Activated B cell treated with CpG ODN at 0.5 μM for 24 hours (primary cell): ENCODE measurements at places on chromosomes 5 and 9. TPM values are rescaled to one million over a fixed set of nuclear protein-coding genes. Genes with fewer than 3 reads are reported as not detected.

Gene ZFP37
- 1.7 and 2.6 TPM in 2 replicates for total RNA-seq

Gene GHR
- not detected in 2 replicates for total RNA-seq

Gene CENPP
- total RNA-seq: 5.7 and 5.9 TPM in 2 replicates

Gene BTNL9
- total RNA-seq: 24.3 and 27.6 TPM in 2 replicates

Gene CDH6
- not detected in 2 replicates for total RNA-seq

Gene PCDHGA4
- 0.34 and 0.75 TPM in 2 replicates for total RNA-seq

Gene ADAM19
- total RNA-seq: 115 and 136 TPM in 2 replicates

DNA sequence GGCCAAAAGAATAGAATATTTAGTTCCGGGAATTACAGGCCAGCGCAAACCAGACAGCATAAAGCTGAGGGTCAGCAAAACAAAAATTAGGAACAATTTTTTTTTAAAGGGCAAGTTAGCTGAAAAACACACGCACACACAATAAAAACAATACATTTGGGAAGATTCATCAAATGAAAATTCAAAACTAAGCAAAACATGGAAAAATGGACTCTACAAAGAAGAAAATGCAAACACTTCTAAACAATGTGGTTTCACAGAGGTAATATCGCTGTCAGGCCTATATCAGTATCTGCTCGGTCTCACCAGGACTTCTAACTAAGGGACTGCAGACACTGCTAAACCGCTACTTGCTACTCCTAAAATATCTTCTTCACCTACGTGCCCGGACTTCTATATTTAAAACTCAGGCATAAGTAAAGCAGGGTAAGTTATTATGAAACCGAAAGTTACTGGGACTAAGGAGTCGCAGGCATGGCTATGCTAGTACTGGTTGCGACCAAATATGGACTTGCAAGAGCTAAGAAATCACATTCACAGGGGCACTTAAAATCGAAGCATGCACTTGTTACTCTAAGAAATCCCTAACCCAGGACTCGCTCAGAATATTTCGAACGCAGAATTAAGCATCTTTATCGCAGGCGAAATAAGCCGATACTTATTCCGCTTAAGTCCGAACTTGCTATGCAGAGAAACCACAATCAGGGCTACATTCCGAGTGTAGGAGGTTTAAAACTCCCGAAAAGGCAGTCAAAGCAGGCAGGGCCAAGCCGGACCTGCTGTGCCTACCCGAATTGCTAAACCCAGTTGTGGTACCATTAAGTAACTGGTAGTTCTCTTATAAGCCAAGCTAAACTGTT, 2.3 kb downstream of the ANXA2R start:
- DNase-seq: no peak

GRCh38 chr5:862367-863243, 11.8 kb upstream of the ZDHHC11 start:
- no peak for DNase-seq

DNA sequence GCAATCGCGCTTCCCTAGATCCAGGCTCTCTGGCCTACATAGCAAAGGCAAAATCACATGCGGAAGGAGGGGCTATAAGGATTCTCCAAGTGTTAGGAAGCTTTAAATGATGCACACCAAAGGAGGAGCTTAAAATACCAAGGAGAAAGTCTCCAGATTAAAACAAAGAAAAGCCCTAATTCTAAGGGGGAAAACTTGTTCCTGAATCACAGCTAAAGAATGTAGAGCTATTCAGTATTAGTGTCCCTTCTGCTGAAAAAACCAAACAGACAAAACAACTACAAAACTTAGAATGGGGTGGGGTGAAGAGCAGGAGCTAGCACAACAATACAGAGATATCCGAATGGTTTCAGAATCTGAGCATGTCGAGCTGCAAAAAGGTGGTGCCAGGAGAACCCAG, 213.7 kb downstream of the DCP2 start:
- no peak for DNase-seq

GRCh38 chr5:57338868-57339340, 143.7 kb downstream of the ACTBL2 start:
- DNase-seq: no peak

DNA sequence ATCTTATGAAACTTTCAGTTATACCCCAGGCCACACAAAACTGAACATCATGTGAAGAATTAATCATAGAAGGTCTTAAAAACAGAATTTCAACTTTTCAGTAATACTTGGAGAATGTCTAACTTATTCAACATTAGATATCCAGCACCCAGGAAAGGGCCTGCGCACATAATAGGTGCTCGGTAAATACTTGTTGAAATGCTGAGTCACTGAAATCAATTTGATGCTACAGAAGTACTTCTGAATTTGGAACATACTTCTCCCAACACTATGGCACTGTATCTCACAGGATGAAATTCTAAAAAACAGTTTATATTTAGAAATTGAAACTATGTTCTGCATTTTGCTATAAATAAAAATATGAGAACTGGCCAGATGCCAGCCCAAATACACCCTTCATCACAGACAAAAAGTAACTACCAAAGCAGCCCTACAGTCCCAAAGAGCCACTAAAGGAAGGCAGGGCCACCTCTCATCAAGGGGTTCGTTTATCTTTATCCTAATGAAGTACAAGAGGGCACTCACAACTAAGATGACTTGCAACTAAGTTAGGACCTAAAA, 26.5 kb downstream of the MRPS27 start:
- no peak for DNase-seq

- DNase-seq: no peak
Measured at GRCh38 chr9:19173598-19174125, 46.4 kb upstream of the PLIN2 start.

- no peak for DNase-seq
Measured at GRCh38 chr9:128182893-128183588, 8.3 kb downstream of the CIZ1 start.

DNA sequence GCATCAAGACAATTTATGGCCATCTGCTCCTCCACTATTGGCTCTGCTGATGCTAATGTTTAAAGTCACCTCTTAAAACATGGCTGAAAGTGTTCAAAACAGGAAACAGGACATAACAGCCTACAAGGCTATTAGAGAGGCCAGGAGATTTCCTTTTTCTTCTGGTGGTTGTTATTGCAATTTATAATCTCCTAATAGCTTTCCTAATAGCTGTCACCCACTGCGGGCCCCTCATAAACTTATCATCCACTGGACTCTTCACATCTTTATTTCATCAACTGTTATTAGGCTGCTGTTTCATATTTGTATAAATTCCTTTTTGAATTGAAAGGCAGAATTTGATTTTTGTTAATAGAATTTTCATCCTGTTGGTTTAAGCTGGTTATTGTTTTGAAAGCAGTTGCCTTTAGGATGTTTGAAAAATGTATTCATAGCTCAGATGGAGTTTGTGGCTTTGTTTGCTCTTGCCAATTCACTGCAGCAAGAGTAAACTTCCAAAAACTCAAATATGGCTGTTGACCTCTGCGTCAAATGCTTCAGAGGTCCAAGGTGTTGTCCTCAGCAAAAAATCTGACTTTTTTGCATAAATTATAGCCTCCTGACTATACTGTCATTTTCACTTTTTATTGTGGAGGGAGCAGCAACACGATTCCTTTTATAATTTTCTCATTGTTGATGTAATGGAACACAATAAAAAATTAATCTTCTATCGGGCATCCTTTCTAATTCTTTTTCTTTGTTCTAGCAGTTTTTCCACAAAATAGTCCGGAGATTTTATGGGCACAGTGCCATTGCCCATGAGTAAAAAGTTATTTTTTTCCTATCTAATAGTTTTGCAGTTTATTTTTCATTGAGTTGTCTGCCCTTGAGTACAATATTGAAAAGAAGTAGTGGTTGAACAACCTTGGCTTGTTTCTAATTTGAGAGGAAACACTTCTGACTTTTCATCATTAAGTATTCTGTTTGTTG, 69.3 kb downstream of the MAT2B start:
- DNase-seq: no peak

DNA sequence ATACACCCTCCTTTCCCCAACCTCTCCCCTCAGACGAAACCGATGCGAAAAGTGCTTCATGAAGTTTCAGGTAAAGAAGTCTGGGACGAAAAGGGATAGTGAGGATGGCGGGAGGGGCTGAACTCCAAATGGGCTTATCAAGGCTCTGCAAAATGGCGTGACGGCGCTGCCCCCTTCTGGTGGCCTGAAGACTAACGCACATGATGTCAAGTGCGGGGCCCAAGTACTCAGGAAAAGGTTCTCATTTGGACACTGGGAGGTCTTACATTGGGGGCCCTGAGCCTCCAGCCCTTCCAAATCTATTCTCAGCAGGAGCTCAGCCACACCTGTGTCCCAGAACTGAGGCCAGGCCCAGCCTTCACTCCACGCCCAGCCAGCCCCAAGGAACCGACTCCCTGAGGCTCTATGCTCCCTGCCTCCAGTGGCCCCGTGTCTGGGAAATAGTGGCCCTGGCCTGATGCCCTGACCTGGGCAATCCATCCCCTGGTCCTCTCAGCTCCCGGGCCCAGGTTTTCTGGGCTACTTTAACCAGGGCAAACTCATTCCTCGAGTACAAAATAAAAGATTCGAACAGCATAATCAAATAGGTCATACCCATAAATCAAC, 119.9 kb downstream of the KCNIP1 start:
- DNase-seq: no peak

DNA sequence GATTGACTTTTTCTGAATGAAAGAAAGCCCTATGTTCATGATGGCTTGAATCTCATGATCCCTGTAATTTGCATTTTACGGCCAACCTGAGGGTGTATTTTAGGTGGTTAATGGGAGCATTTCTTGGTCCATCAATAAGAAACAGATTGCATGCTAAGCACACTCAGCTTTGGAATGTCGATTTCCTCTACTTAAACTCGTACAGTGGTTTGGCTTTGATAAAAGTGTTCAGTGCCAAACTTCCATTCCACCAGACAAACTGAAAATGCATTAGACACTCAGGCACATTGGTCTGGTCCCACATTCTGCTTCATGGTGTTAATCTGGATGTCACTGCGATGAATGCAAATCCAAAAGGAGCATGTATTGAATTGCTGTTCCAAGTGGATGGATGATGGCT, 77.0 kb downstream of the VCAN start:
- DNase-seq: no peak

DNA sequence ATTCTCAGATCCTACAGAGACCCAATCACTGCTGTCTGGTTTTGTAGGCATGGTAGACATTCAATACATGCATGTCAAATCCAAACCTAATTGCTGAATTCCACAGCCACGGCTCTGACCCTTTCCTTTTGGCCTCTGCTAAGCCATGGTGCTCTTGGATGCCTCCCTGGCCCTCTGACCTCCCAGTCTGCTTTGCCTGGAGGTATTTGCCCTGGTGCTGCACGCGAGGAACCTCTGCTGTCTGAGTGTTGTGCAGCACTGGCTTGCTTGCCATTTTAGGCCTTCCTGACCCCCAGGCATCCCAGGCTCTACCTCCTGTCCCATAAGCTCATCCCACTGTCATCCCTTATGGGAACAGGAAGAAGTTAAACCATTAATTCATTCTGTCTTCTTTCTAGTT, 60.9 kb downstream of the DOCK2 start:
- no peak for DNase-seq

- no peak for DNase-seq
Measured at GRCh38 chr5:7881816-7882215, 12.9 kb downstream of the MTRR start.

GRCh38 chr9:121354141-121354540, 15.9 kb downstream of the STOM start:
- no peak for DNase-seq

- DNase-seq: no peak
Measured at GRCh38 chr9:75438716-75439115, 350.4 kb downstream of the OSTF1 start.

- DNase-seq: no peak
Measured at GRCh38 chr5:38228914-38229313, 29.4 kb upstream of the EGFLAM start.

GRCh38 chr5:67488885-67489284, 292.3 kb upstream of the CD180 start:
- DNase-seq: no peak

- DNase-seq: no peak
Measured at GRCh38 chr9:83582029-83582428, 40.9 kb upstream of the IDNK start.

DNA sequence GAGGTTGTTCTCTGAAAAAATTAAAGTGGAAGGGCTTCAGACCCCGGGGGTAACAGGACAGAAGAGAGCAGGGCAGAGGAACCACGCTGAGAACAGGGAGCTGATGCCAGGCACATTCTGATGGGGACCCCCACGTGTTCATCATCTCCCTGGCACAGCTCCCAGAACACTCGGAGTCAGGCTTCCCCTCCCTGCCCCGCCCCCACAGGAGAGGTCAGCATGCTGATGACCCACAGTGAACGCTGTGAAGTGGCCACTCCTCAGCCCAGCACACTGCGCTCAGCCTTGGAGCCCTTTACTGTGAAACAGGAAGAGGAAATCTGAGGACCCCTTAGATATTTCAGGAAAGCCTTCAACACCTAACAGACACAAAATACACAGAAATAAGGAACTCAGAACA, 16.4 kb downstream of the RETREG1 start:
- DNase-seq: no peak

DNA sequence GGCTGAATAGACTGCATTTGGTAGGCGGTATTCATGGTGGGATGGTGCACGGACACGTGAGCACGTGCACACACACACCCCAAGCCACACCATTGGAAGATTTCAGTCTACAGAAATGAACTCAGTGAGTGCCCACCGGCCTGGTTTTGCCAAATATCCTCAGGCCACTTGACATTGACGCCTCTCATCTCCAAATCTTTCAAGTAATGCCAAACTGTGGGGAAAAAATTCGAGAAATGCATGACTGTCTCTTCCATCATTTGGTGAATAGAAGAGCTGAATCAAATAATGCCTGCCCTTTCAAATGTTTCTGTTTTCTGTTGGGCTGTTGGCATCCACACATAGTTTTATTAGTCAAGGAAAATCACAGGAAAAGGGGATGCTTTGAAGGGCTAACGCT, 182.3 kb upstream of the EFNA5 start:
- no peak for DNase-seq

DNA sequence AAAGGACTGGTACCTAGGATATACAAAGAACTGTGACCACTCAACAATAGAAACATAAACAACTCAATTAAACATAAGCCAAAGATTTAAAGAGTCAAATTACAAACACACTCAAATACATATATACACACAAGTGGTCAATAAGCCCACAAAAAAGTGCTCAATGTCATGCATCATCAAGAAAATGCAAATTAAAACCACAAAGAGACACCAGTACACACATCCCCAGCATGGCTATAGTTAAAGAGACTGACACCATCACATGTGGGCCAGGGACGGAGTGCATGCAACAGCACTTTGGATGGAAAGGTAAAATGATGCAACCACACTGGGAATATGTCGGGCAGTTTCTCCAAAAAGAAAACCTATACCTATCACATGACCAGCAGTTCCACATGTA, 89.7 kb downstream of the CAAP1 start:
- no peak for DNase-seq
